NAMALWA (cell line): ENCODE measurements at places on chromosomes 4 and X.

- DNase-seq: peak; percentile 77
Observed at GRCh38 chrX:137051978-137052642, 18.3 kb upstream of the GPR101 start.

- DNase-seq: no peak
Observed at GRCh38 chr4:151025759-151026158, 10.7 kb upstream of the LRBA start.

DNA sequence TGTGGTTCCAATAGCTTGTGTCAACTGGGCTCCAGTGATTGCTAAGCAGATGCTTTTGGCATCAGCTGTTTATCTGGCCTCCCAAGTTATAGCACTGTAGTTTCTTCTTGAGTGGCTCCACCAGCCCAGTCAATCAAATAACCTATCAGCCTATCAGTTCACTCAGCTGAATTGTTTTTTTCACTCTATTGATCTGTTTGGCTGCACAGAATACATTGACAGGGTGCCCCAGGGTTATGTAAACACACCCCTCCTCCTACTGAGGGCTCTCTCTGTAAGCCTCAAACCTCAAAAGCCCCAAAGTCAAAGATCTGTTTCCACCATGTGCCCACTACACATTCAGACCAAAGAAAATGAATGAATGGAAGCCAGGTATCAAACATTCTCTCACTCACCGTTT is 214.0 kb downstream of the HS6ST2 start:
- DNase-seq: no peak

DNA sequence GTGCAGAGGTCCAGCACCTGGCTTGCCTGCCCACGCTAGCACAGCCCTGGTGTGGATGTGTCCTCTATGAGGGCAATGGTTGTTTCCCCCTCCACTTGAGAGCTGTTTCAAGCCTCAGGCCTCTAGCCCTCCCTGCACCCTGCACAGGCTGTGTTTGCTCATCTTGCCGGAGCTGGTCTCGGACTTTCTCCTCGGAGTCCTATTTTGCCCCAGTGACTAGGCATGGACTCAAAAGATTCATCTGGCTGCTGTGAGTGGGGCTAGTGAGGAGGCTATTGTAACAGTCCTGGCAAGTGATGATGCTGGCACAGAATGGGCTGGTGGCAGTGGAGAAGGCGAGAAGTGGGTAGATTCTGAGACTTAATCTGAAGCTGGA is 5.8 kb downstream of the FOXP3 start:
- DNase-seq: no peak

GRCh38 chrX:100070334-100070849 is 339.7 kb downstream of the PCDH19 start:
- no peak for DNase-seq

- no peak for DNase-seq
Observed at GRCh38 chr4:113256946-113257345, 207.5 kb downstream of the ANK2 start.

DNA sequence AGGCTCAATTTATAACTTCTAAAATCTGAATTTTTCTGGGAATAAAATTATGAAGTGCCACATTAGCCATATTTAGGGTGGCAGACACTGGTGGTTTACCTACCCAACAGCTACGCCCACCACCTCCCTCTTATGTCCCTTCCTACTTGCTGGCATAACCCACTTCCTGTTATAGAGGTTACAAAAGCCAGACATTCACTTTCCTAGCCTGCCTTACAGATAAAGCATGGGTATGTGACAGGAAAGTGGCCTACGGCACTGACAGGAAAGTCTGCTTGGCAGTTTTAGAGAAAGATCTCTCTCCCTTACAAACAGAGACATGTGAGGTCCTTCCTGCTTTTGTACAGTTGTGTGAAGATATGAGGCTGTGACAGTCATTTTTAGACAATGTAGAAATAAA is 12.4 kb downstream of the DDX53 start:
- DNase-seq: no peak

DNA sequence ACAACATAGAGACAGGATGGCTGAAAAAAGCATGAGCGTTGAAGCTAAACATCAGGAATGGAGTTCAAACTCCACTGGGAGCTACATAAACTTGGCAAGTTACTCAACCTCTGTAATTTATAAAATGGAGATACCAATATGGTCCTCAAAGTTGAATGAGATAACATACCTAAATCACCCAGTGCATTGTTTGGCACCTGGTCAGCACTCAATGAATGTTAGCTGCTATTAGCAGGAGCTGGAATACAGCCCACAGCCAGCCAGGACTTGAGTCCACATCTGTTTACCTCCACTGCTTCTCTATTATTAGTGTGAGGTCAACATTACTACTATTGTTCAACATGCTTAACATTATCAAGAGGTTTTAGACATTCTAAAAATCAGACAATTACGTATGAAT is 97.9 kb downstream of the NR3C2 start:
- no peak for DNase-seq

DNA sequence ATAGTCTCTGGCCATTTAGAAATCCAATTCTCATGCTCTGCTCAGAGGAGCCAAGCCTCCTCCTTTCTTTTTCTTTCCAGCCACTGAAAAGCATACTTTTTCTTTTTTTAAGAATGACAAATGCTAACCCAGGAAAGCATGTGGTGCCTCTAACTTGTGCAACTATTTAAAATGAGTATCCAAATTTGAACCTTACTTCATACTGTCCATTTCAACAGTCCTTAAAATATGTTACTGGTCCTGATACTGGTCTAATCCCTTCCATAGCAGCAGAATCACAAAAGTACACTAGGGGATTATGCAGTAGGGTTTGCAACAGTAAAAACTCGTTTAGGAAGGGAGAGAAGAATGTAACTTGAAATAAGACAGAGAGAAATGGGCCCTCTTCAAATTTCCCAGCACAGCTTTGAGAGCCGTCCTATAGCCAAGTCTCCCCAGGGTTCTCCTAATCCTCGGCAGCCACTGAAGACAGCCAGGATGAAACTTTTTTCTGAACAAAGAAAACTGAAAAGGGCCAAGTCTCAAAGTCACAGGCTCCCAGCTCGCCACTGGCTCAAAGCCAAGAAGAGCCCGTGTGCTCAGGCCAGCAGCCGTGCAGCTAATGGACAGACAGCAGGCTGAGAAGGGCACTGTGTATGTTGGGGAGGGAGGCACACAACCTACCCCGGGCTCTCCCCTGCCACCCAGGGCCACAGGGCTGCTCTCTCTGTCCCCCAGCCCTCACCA is 39.5 kb downstream of the GPC4 start:
- no peak for DNase-seq

- no peak for DNase-seq
Observed at GRCh38 chrX:39759526-39760224, 338.1 kb downstream of the BCOR start.

GRCh38 chr4:166662266-166662843 is 571.9 kb downstream of the SPOCK3 start:
- DNase-seq: no peak

GRCh38 chrX:37955273-37955672 is 51.1 kb upstream of the SYTL5 start:
- no peak for DNase-seq

- no peak for DNase-seq
Observed at GRCh38 chr4:11408233-11408967, 20.3 kb downstream of the HS3ST1 start.

GRCh38 chrX:150334100-150334499 is 29.0 kb upstream of the MAMLD1 start:
- no peak for DNase-seq

DNA sequence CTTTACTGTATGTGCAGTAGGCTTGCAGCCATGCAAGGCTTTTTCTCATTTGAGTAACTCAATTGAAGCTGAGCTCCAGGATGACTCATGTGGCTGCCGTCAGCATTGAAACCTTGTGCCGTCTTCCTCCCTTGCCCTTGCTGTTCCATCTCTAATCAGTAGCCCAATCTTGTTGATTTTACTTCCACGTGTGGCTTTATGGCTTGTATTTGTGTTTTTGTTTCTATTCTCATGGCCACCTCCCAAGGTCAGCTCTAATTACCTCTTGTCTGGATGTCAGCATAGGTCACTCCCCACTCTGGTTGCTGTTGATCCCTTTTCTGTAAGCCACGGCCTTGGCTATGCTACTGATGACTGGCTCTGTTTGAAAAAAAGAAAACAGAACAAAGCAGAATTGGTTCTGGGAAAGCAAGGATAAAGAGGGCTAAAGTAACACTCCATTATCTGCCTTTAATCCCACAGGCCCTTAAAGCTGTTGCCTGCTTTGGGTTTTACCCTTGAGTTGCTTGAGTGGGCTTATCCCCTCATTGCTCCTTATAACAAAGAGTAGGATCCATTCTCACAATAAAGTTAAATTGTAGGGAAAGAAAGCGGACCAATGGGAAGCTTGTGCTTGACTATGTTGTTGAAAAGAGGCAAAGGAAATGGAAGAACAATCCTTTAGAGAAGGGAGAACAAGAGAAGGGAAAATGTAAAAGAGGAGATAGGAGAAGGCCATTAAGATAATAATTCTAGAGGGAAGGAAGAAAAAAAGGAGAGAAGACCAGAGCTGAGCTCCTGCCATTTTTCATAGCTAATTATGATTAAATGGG is 173.9 kb upstream of the PGRMC2 start:
- DNase-seq: no peak

GRCh38 chr4:56050625-56051024 is 101.9 kb downstream of the CEP135 start:
- DNase-seq: peak; percentile 24

DNA sequence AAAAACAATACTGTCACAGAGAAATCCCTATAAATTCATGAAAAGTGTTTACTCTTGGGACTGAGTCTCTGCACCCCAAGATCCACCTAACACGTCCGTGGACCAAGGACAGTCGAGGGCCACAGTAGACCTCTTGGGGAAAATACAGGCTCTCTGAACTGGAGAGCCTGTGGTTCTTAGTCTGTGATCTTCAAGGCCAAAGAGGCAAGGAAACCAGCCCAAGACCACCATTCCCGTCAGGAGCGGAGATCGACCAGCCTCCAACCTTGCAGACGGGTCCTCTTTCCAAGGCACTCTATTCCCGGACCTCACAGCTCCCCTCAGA is 1.6 kb upstream of the APBB2 start:
- no peak for DNase-seq

- DNase-seq: no peak
Observed at GRCh38 chrX:113275804-113276203, 435.2 kb upstream of the AMOT start.

GRCh38 chrX:40465735-40466551 is 114.8 kb upstream of the ATP6AP2 start:
- no peak for DNase-seq

GRCh38 chr4:61532336-61533000 is 332.3 kb downstream of the ADGRL3 start:
- DNase-seq: no peak

GRCh38 chr4:97530676-97531075 is 612.6 kb downstream of the STPG2 start:
- no peak for DNase-seq

- no peak for DNase-seq
Observed at GRCh38 chr4:142845293-142846107, 601 bp downstream of the INPP4B start.

DNA sequence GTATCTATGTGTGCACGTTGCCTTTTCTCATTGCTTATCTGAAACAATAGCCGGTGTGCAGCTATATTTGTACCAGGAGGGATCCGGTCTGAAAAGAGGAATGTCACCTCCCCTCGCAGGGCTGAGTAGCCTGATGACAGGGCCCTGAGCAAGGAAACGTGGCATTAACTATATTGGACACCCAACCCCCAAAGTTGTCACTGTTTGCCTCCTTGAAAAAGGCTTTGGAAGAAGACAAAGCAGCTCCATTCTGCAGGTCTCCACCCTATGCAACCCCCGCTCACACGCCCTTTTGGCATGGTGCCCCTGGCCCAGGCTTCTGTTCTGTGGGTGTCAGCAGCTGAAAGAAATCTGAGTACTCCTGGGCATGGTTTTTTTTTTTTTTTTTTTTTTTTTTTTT is 8.2 kb downstream of the PRRG3 start:
- no peak for DNase-seq

DNA sequence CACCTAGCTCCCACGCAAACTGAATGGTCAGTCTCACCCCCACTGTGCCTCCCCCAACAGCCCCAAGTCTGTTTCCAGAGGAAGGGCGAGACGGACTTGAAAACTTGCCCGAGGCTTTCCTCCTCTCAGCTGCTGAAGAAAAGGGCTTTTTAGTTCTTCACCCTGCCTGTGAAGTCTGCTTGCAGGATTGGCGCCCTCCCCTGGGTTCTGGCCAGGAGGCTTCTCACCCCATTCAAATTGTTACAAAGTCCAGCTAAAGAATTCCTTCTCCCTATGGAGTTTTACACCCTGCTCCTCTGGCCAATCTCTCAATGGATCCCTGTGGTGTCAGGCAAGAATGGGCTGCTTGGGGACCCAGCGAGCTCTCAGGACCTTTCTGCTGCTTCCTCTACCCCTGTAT is 241.0 kb downstream of the AFF2 start:
- no peak for DNase-seq

DNA sequence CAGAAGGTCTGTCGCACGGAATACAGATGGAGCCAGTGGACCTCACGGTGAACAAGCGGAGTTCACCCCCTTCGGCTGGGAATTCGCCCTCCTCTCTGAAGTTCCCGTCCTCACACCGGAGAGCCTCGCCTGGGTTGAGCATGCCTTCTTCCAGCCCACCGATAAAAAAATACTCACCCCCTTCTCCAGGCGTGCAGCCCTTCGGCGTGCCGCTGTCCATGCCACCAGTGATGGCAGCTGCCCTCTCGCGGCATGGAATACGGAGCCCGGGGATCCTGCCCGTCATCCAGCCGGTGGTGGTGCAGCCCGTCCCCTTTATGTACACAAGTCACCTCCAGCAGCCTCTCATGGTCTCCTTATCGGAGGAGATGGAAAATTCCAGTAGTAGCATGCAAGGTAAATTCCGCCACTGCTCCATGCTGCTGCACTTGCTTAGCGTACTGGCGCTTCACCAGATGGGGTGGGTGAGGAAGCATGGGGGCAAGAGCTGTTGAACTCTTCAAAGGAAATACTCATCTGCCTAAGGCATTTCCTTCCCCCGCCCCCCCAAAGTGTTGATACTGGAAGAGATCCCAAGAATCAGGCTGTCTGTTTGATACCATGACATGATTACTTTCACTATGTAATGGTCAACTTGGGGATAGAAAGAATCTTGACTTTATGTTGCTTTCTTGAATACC is 24.8 kb downstream of the KLF3 start:
- DNase-seq: no peak

GRCh38 chr4:94352163-94352562 is 9.5 kb upstream of the HPGDS start:
- DNase-seq: no peak

DNA sequence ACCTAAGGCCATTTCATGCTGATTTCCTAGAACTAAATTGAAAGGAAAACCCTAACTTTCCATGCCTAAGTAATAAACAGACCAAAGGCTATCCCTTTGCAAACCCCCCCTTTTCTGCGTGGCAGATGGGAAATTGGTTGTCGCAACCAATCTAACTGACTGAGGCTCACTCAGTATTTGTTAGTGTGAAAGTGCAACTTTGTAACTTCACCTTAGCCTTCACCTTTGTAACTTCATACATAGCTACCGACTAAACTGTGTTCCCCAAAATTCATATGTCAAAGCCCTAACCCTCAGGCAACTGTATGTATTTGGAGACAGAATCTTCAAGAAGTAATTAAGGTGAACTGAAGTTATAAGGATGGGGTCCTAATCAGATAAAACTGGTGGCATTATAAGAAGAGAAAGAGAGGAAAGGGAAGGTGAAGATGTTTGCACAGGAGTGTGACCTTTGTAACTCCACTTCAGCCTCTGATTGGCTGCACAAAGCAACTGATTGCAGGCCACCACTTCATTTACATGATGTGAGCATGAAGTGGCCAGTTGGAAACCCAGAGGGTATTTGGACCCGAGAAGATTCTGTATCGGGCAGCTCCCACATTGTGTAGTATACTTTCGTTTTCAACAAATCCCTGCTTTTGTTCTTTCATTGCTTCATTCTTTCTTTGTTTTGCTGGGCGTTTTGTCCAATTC is 4.9 kb upstream of the TMEM33 start:
- DNase-seq: no peak
